ENCODE measurements at places on chromosomes 5 and 9.

DNA sequence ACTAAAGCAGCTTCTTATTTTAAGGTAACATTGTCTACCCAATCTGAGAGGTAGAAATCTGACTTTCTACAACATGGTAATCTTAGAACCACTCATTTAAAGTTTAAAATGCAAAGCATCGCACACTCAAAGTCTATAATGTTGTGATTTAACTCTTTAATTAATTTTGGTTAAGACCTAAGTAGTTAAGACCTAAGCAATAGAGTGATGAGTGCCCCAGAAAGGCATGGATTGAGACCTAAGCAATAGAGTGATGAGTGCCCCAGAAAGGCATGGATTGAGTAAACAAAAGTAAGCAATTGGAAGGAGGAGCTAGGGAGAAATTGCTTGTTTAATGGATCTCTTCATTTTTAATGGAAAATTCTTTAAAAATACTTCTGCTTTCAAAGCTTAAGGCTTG lies 86.8 kb downstream of the NLN start:
- no peak for DNase-seq

GRCh38 chr9:126852086-126852688 lies 8.3 kb upstream of the ZBTB34 start:
- DNase-seq, result no peak

DNA sequence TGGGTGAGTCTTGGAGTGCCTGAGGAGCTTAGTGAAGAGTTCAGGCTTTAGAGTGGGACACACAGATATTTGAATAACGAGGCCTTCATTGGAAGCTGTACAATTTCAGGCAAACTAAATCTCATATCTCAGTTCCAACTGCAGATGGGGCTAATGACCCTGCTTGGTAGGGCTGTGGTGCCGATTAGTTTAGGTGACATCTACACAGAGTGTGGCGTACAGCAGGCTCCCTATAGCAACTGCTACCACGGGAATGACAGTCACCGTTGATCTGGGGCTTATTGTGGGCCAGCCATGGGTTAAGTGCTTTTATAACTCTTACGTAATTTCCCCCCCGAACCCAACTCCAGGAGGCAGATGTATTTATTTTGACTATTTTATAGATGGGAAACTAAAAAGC lies 70.8 kb downstream of the FAT2 start:
- no peak for DNase-seq

DNA sequence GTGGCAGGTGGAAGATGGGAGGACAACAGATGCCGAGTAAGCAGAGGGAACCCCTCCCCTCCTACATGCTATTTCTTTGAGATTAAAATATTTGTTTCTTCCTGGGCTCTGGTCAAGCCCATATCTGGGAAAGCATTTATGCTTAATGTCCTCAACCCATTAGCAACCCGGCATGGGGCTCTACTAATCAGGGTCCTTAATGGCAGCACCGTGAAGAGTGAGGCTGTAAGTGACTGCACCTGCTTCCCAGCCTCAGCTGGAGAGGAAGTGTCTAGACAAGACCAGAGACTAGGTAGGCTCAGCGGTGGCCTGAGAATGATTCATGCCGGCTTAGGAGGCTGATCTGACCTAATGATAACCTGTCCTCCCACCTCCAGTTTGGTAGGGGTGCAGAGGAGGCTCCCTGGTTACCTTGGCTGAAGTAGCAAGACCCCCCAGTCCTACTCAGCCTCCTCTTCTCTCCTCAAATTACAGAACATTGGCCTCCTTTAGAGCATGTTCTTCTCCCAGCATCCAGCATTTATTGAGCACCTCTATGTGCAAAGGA lies 61.3 kb upstream of the HSPA9 start:
- no peak for DNase-seq

- DNase-seq, result no peak
Measured at GRCh38 chr5:31717561-31717960, 78.6 kb downstream of the PDZD2 start.

DNA sequence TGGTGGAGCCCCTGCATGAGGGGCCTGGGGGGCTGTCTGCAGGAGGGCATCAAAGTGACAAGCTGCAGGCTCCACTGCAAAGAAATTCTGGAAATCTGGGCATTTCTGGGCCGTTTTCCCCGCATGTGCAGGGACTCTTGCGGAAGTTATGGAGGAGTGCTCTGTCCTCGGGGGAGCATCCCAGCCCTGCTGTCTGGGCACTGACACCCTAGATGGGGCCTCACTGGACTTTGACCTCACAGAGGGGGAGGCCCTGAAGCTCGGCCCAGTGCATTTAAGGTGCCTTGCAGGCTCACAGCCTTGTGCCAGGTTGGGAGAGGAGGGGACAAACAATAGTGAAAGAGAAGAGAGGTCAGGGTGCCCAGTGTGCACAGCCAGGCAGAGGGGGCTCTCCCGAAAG lies 35.4 kb downstream of the LHX3 start:
- DNase-seq, result no peak

Measured in gastrocnemius medialis (tissue), 4 donors.